ENCODE measurements at places on chromosomes 13 and 19. TPM values are rescaled to one million over a fixed set of nuclear protein-coding genes. Genes with fewer than 3 reads are reported as not detected.

ACP7 gene
- total RNA-seq: 0.31 TPM

SYNGR4 gene
- total RNA-seq: 0.21 TPM

CEACAM7 gene
- not detected for total RNA-seq

RNF113B gene
- total RNA-seq: not detected

DIAPH3 gene
- 31.3 TPM for total RNA-seq

SHFL gene
- 62.9 TPM for total RNA-seq

GRCh38 chr19:47523473-47523872 is 8.6 kb upstream of the NAPA start:
- DNase-seq: no peak

DNA sequence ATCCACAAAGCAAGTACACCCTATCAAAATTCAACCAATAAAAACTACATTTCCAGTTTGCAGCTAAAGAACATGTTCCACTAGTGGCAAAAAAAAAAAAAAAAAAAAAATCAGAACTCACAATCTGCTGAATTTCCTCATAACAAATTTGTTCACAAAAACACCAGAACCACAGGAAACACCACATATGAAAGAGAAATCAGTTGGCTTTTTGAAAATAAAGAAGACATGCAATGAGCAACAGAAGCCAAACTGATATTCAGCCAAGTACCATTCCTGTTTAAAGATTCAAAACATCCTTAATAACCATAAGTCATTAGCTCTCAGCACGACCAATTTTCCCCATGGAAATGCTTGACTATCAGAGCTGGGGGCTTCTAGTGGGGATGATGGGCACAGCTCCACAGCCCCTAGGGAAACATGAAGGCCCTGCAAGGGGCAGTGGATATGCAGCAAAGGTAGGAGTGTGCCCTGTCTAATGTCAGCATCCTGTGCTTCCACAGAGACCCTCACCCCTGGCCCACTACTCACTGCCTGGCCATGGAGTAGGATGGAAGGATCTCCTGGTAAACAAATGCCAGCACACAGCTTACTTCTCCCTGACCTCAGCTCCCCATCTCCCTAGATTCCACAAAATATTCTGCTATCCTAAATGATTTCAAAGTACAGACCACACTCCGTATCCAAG is 74.0 kb upstream of the DOCK9 start:
- DNase-seq: no peak

DNA sequence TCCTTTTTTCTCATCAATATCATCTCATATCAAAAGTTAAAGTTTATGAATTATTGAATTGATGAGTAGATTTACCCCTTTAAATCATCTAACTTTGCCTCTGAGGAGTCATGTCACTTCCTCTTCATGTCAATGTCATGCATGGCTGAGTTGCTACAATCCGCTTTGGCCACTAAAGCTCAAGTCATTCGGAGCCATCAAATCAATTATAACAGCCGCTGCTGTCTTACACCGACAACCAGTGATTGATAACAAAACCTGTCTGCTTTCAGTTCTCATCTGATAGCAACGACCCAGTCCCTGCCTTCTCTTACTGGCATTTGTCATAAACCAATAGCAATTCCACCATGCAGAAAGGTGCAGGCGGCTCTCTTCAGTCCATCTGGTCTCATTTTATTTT is 429.3 kb downstream of the DIAPH3 start:
- DNase-seq: peak; percentile 16

GRCh38 chr13:73089213-73089612 is 30.4 kb downstream of the KLF5 start:
- DNase-seq: no peak

- no peak for DNase-seq
These were observed 63.7 kb upstream of the TPM4 start for GRCh38 chr19:16012552-16012951.

DNA sequence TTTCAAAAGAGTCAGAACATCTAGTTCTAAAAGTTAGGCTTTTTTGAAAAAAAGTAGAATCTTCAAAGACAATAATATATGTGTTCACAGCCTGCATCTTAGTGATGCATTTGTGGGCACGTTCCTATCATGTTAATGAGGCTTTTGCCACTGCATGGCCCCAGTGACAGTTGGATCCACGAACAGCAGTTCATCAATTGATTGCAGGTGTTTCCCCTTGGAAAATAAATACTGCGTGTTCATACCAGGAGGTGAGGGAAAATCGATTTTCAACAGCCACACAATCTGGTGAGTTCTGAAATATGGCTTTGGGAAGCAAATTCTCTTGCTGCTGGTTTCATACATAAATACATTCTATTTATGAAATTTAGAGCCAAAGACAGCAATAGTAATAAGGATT is 343.8 kb upstream of the SLC10A2 start:
- DNase-seq: no peak

- DNase-seq: no peak
These were observed 63.5 kb downstream of the TSHZ3 start for GRCh38 chr19:31285744-31286143.

- DNase-seq: no peak
These were observed 54.4 kb downstream of the ERCC5 start for GRCh38 chr13:102900193-102900608.

GRCh38 chr19:12975221-12975741 is 5.9 kb downstream of the DAND5 start:
- DNase-seq: no peak

All from activated CD4-positive, alpha-beta memory T cell treated with anti-CD3 and anti-CD28 coated beads for 36 hours (primary cell).